ENCODE measurements at places on chromosomes 6 and 20.

DNA sequence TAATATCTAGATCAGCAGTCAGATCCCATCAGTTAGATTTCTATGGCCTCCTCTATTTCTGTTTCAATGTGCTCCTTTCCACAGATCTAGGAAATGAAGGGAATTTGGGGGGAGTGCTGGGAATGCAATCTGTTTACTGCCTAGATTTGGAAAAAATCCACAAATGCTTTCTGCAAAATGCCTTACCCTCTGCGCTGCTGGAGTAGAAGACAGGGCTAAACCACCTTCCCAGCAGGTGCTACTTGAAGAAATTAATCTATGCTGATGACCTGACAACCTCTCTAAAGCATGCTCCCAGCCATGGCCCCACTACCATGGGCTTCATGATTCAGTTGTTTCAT, 46.2 kb downstream of the LY86 start:
- no peak for DNase-seq

DNA sequence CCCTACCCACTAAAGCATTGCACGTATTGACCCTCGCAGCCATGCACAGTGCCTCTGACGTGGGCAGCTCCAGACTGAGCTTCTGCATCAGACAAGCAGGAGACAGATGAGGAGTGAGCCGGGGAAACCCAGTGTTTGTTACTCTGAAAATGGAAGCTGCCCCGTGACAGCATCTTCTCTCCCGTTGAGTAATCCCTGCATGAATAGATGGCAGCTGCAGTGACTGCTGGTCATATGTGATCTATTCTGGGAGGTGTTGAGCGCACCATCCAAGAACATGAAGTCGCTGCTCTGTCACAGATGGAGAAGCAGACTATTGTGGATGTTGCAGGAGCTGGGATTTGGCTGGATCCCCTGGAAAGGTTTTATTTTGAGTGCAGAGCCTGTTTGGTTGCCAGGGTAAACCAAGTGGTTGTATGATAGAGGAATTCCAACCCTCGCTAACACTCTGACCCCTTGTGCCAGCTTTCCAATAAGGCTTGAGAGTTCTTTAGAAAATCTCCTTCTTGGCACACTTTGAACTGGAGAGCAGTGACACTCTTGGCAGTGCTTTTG, 242.2 kb downstream of the NRN1 start:
- no peak for DNase-seq

GRCh38 chr6:39256294-39256940, 27.1 kb upstream of the KCNK5 start:
- no peak for DNase-seq

GRCh38 chr20:37179683-37180524, 556 bp upstream of the MROH8 start:
- DNase-seq: no peak

- no peak for DNase-seq
Observed at GRCh38 chr6:135325624-135326424, 144.7 kb downstream of the MYB start.

DNA sequence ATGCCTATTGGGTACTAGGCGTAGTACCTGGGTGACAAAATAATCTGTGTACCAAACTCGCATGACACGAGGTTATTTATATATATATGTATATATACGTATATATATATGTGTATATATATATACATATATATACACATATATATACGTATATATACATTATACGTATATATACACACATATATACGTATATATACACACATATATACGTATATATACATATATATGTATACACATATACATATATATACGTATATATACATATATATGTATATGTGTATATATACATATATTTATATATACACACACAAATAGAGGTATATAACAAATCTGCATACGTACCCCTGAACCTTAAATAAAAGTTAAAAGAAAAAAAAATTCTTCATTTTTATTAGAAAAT, 103.2 kb downstream of the ZDHHC14 start:
- DNase-seq: no peak

DNA sequence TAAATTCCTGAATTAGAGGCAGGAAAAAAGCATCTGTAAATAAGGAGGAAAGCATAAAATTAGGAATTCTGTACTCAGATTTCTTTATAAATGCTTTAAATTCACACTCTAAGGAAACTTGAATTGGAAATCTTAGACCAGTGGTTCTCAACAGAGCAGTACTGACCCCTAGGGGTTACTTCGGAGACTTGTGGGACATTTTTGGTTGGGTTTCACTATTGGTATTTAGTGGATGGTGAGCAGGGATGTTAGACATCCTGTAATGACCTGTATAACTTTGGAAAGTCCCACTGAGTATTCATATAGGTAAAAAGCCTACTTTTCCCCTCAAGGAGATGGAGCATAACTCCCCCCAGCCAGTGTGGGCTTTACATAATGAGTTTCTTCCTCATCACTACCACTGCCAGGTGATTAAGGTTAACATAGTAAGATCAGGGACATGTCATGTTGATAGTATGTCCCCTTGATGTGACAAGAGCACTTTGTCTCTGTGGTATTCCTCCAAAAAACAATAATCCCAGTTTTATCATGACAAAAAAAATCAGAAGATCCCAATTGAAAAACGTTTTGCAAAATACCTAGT, 31.0 kb downstream of the GLO1 start:
- peak; percentile 30 for DNase-seq

- no peak for DNase-seq
Observed at GRCh38 chr20:62880147-62880934, 18.7 kb upstream of the TCFL5 start.

DNA sequence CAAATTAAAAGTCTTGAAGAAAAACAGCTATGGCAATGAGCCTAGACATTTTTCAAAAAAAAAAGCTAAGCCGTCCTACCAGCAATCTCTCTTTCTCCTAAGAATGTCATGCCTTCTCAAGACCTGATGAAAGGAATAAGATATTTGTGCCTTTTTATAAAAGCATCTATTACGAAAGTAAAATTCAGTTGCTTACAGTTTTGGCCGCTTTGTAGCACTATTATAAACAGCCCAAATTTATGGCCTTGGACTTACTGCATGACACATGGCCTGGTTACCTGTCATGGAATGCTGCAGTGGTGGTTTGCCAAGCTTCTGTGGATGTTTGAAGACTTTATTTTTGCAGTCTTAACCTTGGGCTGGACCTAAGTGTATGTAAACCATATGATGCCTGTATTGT, 22.2 kb upstream of the VAPB start:
- no peak for DNase-seq

DNA sequence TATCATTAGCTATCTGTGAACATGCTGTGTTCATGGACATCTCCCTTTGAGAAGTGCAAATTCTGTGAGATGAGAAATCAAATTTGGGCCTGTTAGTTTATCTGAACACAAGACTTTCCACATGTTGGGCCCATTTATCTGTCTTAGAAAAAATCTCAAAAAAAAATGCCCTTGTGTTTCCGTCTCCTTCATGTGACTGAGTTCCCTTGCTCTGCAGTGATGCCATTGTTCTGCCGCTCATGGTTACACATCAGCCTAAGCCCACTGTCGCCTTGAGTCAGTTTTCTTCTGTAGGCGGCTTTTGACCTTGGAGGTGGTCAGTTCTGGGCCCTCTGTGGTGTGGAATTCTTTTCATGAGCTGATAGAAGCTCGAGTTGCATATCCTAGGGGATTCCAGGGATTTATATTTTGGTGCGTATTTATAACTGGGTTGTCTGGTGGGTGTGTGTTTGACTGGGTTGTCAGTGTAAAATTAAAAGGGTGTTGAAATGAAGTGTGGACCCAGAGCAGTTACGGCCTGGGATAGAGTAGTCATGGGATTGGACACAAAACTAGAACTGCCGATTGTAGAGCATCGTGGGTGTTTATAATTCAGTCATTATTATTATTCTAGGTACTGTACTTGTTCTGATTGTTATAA, 156.7 kb downstream of the JARID2 start:
- DNase-seq: no peak

DNA sequence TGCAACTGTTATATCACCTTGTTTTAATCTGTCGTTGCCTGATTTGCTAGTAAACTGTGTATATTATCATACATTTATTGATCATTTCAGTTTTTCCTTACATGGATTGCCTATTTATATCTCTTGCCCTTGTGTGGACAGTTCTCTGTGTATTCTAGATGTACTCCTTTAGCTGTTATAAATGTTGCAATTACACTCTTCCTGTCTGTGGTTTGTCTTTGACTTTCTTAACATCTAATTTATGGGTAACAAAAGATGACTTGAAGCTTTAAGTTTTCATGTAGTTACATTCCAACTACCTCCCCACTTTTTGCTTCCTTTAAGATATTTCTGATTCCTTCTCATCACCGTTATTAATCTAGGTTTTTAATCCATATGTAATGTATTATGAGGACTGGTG, 22.6 kb downstream of the PLCB1 start:
- no peak for DNase-seq
